ENCODE measurements at places on chromosomes 3 and 15. TPM values are rescaled to one million over a fixed set of nuclear protein-coding genes. Genes with fewer than 3 reads are reported as not detected.

Gene ITPKA
- polyA plus RNA-seq = 2.2 TPM

Gene GALNT15
- 4.7 TPM for polyA plus RNA-seq

Gene ZFAND6
- 114 TPM for polyA plus RNA-seq

Gene ZNF774
- polyA plus RNA-seq = 1.6 TPM

Gene THSD4
- polyA plus RNA-seq = 79.1 TPM

Gene SERPINI2
- not detected for polyA plus RNA-seq

Gene NPAP1
- polyA plus RNA-seq = not detected

Gene CYP19A1
- 0.03 TPM for polyA plus RNA-seq

- no peak for DNase-seq
Measured at GRCh38 chr3:195739561-195740111, 18.9 kb downstream of the MUC20 start.

DNA sequence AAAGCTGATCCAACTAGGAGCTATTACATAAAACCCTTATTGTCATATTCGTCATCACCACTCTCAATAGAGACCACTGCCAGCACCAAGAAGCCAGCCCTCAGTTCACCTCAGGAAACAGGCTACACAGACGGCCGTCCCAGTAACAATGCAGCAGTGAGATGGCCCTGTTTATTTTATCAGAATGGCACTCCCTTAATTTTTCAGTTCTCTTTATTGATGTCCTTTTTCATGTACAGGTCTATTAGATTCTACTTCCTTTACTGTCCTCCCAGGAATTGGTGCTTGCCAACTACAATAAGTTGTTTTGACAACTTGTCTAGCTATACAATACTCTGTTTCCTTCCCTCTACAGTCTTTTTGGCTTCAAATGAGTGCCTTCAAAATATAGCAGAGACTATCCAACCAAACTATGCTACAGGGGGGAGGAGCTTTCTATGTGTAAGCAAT is 272.5 kb downstream of the ZBTB20 start:
- no peak for DNase-seq

GRCh38 chr15:65383991-65384390 is 6.2 kb upstream of the IGDCC3 start:
- no peak for DNase-seq

- no peak for DNase-seq
Measured at GRCh38 chr3:176687754-176688153, 509.5 kb downstream of the TBL1XR1 start.

GRCh38 chr15:70902107-70902506 is 9.5 kb downstream of the LRRC49 start:
- DNase-seq = no peak

GRCh38 chr15:96606617-96607016 is 276.1 kb downstream of the NR2F2 start:
- no peak for DNase-seq

DNA sequence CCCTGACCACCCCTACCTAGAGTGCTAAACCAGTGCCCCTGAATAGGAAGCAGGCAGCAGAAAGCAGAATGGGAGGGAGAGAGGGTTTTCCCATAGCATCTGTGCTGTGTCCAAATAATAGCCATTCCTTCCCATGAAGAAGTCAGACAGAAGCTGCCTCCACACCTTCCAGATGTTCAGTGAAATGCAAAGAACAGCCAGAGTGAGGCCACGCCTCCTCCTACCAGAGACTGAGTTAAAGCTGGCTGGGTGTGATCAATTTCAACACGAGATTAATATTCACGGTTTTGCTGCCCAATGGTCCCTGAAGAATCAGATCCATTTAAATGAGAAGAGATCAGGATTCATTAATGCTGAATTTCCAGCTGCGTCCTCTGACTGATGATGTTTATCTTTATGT is 111.8 kb downstream of the SRGAP3 start:
- peak; percentile 40 for DNase-seq

GRCh38 chr15:37756407-37756806 is 178.0 kb upstream of the TMCO5A start:
- no peak for DNase-seq

GRCh38 chr15:71713191-71713809 is 97.1 kb upstream of the NR2E3 start:
- no peak for DNase-seq

DNA sequence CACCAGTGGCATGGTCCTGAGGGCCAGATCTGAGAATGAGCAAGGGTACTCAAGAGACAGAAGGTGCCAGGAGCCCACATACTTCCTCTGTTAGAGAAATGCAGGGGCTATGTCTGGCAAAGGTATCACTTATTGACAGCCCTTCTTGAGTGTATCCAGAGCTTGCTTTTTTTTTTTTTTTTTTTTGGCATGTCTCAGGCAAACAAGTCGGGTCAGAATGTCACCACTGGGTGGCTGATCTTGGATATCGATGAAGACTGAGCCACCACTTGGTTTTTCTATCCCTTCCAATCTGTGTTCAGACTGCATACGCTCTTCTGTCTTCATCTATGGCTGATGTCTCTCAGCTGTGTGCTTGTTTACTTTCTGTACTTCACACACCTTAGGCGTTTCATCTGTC is 363.4 kb upstream of the C2CD4B start:
- DNase-seq = no peak

DNA sequence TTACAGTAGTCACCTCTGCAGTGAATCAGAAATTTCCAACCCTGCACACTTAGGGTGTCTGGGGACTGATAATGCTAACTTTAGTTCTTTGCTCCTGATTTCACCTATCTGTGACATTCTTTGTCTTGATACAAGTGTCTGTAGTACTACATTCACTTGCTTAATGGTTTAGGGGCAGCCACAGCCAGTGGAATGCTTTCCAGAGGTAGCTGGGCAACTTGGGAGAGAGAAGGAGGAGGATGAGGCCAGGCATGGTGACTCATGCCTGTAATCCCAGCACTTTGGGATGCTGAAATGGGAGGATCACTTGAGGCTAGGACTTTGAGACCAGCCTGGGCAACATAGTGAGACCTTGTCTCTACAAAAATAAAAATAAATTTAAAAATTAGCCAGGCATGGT is 8.5 kb downstream of the BAHD1 start:
- DNase-seq = no peak

All from SK-N-SH (cell line).